ENCODE measurements at places on chromosomes 1 and 21. TPM values are rescaled to one million over a fixed set of nuclear protein-coding genes. Genes with fewer than 3 reads are reported as not detected.

Gene NPR1
- polyA plus RNA-seq, result 13.8 TPM

Gene RNPEP
- polyA plus RNA-seq, result 56.1 TPM

Gene FMO3
- not detected for polyA plus RNA-seq

Gene TLCD4
- polyA plus RNA-seq, result 0.11 TPM

Gene ATP1A4
- not detected for polyA plus RNA-seq

Gene EVA1C
- 22.8 TPM for polyA plus RNA-seq

Gene TDRD10
- 9.1 TPM for polyA plus RNA-seq

Gene ARHGEF11
- 18.2 TPM for polyA plus RNA-seq

Gene L1TD1
- polyA plus RNA-seq, result 0.01 TPM

Gene ADAMTS4
- polyA plus RNA-seq, result 2.5 TPM

Gene S100A14
- polyA plus RNA-seq, result 0.10 TPM

Gene SFN
- polyA plus RNA-seq, result 0.14 TPM

Gene LY9
- polyA plus RNA-seq, result not detected

Gene ELOA
- 10.8 TPM for polyA plus RNA-seq

Gene LIPI
- polyA plus RNA-seq, result not detected

Gene PAQR6
- polyA plus RNA-seq, result 1.6 TPM

Gene IL19
- polyA plus RNA-seq, result not detected

Gene PTPN22
- polyA plus RNA-seq, result not detected

Gene SHE
- polyA plus RNA-seq, result 30.1 TPM

Gene HSD3B1
- polyA plus RNA-seq, result not detected

Gene PRRX1
- polyA plus RNA-seq, result not detected

Gene CHI3L1
- not detected for polyA plus RNA-seq

Gene ZNF362
- polyA plus RNA-seq, result 28.4 TPM

Gene TTC34
- 0.08 TPM for polyA plus RNA-seq

Gene SSU72
- polyA plus RNA-seq, result 85.9 TPM

Gene ST6GALNAC5
- polyA plus RNA-seq, result not detected

Gene UTS2
- polyA plus RNA-seq, result not detected

Gene ARHGAP29
- polyA plus RNA-seq, result 47.2 TPM

Gene SORT1
- 6.4 TPM for polyA plus RNA-seq

Gene VANGL1
- 15.0 TPM for polyA plus RNA-seq

Gene CELA2A
- not detected for polyA plus RNA-seq

Gene CD2
- polyA plus RNA-seq, result not detected

Gene PPIAL4G
- polyA plus RNA-seq, result not detected

Gene COL11A1
- not detected for polyA plus RNA-seq

Gene AGT
- polyA plus RNA-seq, result not detected

Gene CRABP2
- polyA plus RNA-seq, result 0.21 TPM

Gene CLIC4
- 97.5 TPM for polyA plus RNA-seq

Gene SLC30A10
- polyA plus RNA-seq, result not detected

Gene PLXNA2
- polyA plus RNA-seq, result 42.6 TPM

Gene RGS4
- 14.6 TPM for polyA plus RNA-seq

Gene SLC50A1
- polyA plus RNA-seq, result 70.4 TPM

Gene PTGS2
- polyA plus RNA-seq, result 84.6 TPM

Gene ANGPTL3
- polyA plus RNA-seq, result not detected
